MCF 10A (cell line): ENCODE measurements at places on chromosomes 7 and 10. TPM values are rescaled to one million over a fixed set of nuclear protein-coding genes. Genes with fewer than 3 reads are reported as not detected.

GRCh38 chr10:132526676-132527075 is 10.9 kb upstream of the INPP5A start:
- H3K27ac ChIP-seq: no peak overlapping the region
- peaks cover 18% of the 10 kb centered on the region for H3K36me3 ChIP-seq
- no peaks in the 10 kb centered on the region for H3K4me1 ChIP-seq
- H3K27me3 ChIP-seq: no peaks in the 10 kb centered on the region

DNA sequence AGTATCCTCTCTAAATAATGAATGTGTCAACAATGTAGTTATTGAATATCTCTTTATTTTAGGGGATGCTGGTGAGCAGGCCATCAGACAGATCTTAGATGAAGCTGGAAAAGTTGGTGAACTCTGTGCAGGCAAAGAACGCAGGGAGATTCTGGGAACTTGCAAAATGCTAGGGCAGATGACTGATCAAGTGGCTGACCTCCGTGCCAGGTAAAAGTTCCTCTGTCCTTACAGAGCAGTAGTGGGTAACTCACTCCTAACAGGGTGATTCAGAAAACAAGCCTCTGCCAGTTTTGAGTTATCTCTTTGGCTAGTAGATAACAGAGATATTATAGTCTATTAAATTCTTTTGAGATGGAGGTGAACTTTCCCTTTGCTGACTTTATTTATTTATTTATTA is 67.3 kb downstream of the AP3M1 start:
- H3K27ac ChIP-seq: no peak overlapping the region
- H3K4me1 ChIP-seq: peaks cover 19% of the 10 kb centered on the region
- DNase-seq: no peak
- no peak overlapping the region for H3K4me3 ChIP-seq

DNA sequence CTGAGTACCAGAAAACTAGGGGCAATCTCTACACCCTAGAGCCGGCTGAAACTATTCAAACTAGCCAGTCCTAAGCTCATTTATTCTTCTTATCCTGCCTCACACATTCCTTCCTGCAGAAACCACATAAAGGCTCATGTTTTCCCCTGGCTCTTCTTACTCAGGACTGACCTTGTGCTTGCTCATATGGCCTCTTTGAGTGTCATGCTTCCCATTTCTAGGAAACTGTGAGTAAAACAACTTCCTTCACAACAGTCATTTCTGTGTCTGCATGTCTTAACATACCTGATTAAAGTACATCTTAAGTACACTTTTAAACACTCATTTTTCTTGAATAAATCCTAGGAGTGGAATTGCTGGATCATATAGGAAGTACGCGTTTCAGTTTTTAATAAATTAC is 52.3 kb upstream of the KIAA1217 start:
- no peak for DNase-seq
- no peak overlapping the region for H3K4me3 ChIP-seq
- H3K27me3 ChIP-seq: peaks cover 53% of the 10 kb centered on the region

DNA sequence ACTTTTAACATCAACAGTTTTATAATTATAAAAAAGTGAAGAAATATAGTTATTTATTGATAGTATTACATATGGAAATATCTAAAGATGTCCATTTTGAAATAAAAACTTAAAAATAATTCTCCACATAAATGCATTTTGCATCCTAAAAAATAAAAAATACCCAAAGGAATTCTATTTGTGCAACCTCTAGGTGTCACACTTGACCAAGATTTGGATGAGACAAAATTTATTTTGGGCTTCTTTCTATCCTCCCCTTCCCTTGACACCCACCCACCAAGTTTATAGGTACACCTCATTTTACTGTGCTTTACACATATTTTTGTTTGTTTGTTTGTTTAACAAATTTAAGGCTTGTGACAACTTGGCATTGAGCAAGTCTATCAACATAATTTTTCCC is 3.3 kb upstream of the THSD7A start:
- no peaks in the 10 kb centered on the region for H3K4me1 ChIP-seq
- peaks cover 13% of the 10 kb centered on the region for H3K27me3 ChIP-seq
- no peak overlapping the region for H3K4me3 ChIP-seq
- peak; percentile 4 for DNase-seq
- no peaks in the 10 kb centered on the region for H3K36me3 ChIP-seq

DNA sequence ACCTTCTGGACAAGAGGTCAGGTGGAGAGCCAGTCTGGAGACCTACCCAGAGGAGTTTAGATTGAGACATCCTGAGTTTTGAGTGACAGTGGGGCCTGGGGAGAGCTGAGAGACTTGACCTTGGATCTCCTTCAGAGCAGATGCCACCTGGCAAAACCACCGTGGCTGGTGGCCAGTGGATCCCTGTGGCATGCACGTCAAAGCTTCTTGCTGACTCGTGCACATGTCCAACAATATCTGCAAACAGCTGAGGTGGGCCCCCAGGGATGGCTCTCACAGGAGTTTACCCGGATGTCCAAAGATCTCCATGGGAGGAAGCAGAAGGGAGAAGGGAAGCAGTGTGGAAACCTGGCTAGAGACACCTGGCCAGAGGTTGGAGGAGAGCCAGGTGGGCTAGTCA is 230.5 kb downstream of the FANK1 start:
- no peak overlapping the region for H3K27ac ChIP-seq
- no peaks in the 10 kb centered on the region for H3K36me3 ChIP-seq
- H3K27me3 ChIP-seq: no peaks in the 10 kb centered on the region
- no peak overlapping the region for H3K4me3 ChIP-seq
- no peaks in the 10 kb centered on the region for H3K4me1 ChIP-seq

- no peaks in the 10 kb centered on the region for H3K27me3 ChIP-seq
- H3K27ac ChIP-seq: no peak overlapping the region
These were observed 236.2 kb downstream of the ELFN1 start for GRCh38 chr7:1906087-1906830.

DNA sequence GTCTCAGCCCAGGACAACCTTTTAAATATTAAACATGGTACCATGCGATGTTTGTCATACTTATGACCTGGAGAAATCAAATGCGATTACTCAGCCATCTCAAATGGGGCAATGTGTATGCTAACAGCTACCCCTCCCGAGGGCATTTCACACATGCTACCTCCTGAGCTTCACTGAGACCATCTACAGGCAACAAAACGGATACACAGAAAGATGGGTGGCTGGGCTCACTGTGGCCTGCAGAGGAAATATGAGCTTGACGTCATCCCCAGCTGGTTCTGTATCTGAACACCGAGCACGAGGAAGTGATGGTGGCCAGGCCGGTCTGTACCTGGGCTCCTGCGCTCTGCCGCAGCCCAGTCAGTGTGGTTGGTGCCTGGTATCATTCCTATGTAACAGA is 374.3 kb downstream of the RPS24 start:
- DNase-seq: no peak
- H3K4me1 ChIP-seq: peaks cover 9% of the 10 kb centered on the region
- H3K27ac ChIP-seq: no peak overlapping the region
- H3K36me3 ChIP-seq: no peaks in the 10 kb centered on the region
- H3K4me3 ChIP-seq: peak overlapping the region; percentile 62

IFIT1 gene
- 0.17 and 0.26 TPM in 2 replicates for total RNA-seq

OR2A5 gene
- not detected in 2 replicates for total RNA-seq

CPA5 gene
- total RNA-seq: 0.42 TPM in 1 of 2 replicates, not detected in the other
